Caudate nucleus (tissue), 63 donors: ENCODE measurements at places on chromosomes 6 and 20.

GRCh38 chr6:114284281-114284680, 58.5 kb downstream of the HS3ST5 start:
- DNase-seq: no peak

DNA sequence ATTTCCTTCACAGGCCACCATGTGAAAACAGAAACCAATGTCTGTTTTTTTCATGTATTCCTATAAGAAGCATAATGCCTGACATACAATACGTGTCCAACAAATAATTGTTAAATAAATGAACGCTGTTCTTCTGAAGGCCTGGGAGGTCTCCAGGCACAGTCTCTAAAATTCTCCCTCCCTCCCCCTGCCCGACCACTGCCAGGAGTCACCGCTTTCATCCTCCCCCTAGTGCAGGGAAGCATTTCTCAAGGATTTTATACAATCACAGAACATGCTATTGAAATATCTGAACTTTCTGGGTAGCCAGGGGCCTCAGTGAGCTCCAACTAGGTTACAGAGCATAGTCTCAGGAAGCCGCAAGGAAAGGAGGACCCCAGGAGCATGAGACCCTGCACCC, 95.3 kb downstream of the ZNF217 start:
- no peak for DNase-seq

DNA sequence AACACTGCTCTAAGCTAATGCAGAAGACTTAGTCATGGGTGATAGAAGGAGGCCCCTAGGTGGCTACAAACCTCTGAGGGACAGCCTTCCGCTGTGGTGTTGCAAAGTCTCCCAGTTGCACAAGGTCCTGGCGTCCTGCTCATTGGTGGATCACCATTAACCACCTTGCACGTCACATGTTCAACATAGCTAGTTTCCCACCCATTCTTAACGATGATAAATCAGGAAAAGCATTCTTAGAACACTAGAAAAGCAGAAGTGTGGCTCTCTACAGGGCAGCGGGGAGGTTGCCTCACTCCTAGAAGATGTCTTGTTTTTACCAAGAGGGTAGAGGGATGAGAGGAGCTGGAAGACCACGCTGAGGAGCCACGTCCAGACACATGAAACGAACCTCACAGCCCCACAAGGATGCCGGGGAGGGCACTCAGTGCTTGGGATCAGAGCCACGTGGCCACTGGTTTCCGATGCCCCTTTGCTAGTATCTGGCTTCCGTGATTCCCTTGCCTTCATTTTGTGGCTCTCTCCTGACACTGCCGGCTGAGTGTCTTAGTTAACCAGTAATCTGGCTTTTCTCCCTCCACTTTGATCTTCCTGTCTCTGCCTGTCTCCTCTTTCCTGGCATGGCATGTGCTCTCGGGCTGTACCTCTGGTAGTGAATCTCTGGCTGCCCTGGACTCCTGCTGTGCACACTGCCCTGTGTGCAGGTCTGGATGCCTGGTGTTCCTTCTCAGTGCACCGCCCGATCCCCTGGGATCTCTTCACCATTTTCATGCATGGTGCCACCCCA, 91.4 kb upstream of the NEDD9 start:
- DNase-seq: no peak

- DNase-seq: no peak
These were observed 35.5 kb upstream of the HSF2 start for GRCh38 chr6:122363769-122364483.

GRCh38 chr6:35797837-35798526, 859 bp upstream of the CLPS start:
- no peak for DNase-seq

DNA sequence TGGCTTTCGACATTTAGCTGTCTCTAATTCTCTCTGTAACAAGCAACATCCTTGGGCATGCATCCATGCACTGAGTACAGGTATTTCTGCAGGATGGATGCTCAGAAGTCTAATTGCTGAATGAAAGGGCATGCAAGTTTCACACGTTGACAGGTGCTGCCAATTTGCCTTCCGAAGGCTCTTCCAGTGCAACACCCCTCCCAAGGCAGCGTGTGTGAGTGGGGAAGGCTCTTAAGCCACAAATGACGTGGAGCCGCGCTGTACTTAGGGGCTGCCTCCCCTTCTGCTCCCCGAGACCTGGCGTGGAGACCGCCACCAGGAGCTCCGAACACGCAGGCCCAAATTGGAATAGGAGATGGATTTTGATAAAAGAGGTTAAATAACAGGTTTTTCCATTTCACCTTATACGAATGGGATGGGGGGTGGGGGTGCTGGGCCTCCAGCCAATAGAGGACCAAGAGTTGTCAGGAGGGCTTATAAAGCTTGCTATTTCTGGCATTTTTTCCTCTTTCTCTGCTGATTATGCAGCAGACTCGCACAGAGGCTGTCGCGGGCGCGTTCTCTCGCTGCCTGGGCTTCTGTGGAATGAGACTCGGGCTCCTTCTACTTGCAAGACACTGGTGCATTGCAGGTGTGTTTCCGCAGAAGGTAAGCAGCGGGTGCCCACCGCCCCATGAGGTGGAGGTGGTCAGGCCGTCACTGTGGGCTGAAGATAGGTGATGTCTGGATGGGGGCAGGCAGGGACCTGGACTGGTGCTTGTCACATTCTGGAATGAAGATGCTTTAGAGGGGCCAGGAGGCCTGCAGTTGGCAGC, 30.9 kb downstream of the TOX2 start:
- no peak for DNase-seq

DNA sequence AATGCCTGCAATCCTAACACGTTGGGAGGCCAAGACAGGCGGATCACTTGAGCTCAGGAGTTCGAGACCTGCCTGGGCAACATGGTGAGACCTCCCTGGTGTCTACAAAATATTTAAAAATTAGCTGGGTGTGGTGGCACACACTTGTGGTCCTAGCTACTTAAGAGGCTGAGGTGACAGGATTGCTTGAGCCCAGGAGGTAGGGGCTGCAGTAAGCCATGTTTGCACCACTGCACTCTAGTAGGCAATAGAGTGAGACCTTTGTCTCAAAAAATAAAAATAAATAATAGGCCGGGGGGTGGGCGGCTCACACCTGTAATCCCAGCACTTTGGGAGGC, 18.3 kb upstream of the RIPOR3 start:
- no peak for DNase-seq

DNA sequence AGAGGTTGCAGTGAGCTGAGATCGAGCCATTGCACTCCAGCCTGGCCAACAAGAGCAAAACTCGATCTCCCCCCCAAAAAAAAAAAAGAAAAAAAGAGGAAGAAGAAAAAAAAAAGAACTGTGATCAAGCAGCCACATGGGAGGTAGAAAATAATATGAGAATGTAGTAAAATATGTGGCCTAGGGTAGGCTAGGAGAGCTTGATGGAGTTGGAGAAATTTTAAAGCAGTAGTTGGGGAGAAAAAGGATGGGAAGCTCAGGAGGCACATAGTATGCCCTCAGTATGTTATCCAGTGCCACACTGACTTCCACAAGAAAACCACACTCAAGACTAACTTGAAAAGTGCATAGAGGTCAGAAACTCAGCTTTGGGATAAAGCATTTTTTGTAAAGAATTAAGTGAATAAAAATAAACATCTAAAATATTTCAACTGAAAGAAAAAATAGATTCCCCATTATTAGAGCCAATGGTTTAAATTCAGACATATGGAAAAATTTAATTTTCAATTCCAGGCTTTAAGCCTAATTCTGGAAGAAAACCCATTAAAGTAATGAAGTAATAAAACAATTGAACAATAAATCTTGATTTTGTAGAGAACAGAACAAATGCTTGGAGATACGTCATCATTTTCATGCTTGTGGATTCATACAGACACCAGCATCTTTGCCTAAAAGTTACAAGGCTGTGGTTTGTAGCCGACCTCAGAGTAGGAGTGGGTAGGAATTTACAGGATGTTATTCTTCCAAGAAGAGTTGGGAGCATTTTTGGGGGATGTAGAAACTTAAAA, 34.7 kb downstream of the PLEKHG1 start:
- no peak for DNase-seq

DNA sequence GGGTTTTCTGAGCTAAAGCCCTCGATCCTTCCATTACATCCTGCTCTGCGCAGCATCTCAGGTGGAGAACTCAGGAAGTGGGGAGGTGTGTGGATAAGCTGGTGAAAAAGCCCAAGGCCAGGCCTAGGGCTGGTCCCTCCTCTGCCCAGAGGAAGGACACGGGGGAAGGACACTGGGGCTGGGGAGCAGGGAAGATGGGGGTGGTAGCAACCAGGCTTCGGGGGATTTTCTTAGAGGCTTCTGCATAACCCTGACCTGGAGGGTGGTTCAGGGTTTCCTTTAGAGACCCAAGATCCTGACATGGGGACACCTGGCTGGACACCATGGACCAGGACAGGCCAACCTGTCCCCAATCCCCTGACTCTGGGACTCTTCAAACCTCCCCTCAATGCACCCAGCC, 37.9 kb downstream of the SUN5 start:
- DNase-seq: no peak

GRCh38 chr6:137415127-137415833, 78.9 kb downstream of the OLIG3 start:
- DNase-seq: peak; percentile 53

DNA sequence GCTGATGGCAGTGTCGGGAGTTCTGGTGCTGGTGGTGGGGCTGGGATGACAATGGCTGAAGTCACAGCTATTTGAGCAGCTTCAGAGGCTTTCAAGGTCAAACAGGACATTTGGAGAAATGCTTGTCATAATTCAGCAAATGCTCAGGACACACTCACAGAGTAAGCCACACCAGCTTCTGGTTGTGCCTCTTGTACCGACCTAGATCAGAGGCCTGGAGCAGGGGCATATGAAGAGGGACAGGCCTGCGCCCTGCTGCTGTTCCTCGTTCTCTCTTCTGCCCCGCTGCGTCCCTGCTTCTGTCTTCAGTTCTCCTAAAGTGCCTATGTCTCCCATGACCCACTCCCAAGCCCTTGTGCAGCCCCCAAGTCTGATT, 893 bp upstream of the PGC start:
- no peak for DNase-seq

DNA sequence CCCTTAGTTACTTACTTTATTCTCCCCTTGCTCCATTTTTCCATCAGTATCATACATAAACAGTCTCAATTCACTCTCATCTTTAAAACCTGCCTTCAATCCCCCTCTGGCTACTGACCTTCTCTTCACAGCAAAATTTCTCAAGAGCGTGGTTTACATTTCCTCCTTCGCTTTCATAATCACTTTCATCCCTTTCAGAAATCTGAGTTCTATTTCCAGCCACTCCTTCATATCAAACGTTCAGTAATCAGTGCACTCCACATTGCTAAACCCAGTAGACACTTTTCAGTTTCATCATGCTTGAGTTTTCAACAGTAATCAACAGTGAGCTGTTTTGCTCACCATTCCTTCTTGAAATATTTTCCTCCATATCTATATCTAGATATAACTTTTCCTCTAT, 176.7 kb upstream of the HSF2 start:
- no peak for DNase-seq

- DNase-seq: no peak
These were observed 178.9 kb downstream of the FUT9 start for GRCh38 chr6:96194675-96195074.

DNA sequence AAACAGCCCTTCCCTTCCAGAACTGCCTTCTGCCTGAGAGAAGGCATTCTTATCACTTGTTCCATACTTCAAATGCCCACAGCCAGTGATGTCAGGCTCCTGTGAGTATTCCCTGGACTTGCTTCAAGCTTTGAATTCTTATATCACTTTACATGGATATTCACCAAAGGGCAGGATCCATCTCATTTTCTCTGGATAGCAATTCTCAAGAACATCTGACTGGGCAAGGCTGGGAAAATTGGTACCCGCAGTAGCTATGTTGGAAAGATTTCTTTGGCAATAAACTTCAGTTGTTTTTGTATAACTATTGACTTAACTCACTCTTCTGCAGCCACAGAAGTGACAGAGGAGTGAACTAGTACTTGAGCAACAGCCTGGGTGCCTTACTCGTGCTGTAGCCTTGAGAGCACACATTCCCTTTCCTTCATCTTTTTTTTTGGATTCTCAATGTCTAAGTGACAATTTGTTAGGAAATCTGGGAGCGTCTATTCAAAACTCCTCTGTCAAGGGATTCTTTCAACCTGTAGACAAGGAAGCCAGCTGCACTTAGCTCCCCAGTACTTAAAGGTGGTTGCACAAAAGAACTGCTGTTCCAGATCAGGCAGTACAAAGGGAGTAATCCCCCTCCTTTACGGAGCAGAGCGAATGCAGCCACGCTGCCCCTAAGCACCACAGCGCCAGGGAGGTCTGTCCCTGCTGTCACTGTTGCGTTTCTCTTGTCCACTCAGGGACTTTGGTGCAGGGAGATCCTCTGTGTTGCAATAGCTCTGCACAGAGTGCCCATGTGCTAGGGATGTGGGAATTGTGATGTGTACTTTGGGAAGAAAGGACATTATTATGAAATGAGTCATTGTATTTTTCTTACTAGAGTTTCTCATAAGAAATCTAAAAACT, 69.6 kb downstream of the JAG1 start:
- no peak for DNase-seq

GRCh38 chr6:84390334-84390733, 162.9 kb upstream of the CEP162 start:
- no peak for DNase-seq

DNA sequence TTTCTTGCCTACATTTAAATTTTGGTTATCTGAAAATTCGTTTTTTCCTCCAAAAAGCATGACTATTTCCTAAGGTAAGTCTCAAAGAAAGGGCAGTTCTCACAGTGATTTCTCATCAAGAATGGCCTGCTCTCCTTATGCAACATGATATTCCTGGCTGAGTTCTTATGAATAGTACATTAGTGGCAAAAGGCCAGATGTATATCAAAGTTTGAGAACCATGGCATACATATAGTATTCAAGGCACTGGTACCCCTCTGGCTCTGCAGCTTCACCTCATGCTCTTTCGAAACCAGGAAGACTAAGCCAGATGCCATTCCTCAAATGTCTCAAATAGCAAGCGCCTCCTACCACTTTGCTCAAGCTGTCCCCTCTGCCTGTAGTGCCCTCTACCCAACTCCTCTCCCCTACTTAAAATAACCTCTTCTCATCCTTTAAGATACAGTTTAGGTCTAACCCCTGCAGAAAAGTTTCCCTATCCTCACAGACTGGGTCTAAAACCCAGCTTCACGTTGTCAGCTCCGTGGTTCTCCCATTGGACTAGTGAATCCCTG, 280.3 kb downstream of the HACE1 start:
- DNase-seq: no peak
